ENCODE measurements at places on chromosomes 1 and 21. TPM values are rescaled to one million over a fixed set of nuclear protein-coding genes. Genes with fewer than 3 reads are reported as not detected.

The CFHR3 gene
- total RNA-seq = not detected

The GNG12 gene
- 120 TPM for total RNA-seq

The SDF4 gene
- 73.1 TPM for total RNA-seq

The FAM89A gene
- total RNA-seq = 17.3 TPM

The SELL gene
- not detected for total RNA-seq

The GIPC2 gene
- 0.48 TPM for total RNA-seq

The AMY1A gene
- total RNA-seq = not detected
